ENCODE measurements at places on chromosomes 5 and 9.

DNA sequence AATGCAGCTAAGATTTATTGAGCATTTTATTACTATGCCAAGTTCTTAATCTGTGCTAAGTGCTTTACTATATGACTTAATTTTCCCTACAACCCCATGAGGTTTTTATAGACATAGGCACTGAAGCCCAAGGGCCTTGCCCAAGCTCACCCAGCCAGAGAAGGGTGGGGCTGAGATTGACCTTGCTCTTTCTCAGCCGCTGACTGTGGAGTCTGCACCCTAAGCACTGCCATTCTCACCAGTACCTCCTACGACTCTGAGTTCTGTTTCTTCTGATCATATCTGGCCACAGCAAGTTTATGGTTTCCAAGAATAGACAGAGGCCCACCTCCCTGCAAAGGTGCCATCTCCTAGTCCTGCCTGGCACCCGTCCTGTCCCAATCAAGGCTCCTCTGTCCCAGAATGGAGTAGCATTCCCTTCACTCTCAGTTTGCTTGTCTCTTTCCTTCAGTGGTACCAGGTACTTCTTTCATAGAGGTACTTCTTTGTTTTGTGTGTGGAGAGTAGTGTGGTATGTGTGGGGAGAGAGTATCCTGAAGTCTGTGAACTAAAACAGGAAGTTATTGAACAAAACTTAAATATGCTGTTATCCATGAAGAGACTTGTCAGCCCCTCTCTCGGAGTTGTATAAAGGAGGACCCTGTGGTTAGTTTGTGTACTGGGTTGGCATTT is 42.6 kb downstream of the CSF1R start:
- DNase-seq = peak; percentile 65

DNA sequence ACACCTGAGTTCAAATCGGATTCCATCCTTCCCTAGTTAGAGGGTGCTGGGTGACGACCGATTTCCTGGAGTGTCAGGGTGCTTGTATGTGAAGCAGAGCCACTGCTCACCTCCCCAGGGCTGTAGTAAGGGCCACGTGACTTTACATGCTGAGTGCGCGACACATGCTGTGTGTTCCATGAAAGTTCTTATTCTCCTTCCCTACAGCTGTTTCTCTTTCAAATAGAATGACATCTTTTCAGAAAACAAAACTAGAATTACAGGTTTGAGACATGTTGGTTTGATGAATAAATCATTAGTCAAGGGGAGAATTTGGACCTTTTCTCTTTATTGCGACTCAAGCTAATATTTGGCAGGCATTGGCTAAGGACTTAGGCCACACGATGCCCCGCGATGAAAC is 113.1 kb downstream of the JMY start:
- no peak for DNase-seq

DNA sequence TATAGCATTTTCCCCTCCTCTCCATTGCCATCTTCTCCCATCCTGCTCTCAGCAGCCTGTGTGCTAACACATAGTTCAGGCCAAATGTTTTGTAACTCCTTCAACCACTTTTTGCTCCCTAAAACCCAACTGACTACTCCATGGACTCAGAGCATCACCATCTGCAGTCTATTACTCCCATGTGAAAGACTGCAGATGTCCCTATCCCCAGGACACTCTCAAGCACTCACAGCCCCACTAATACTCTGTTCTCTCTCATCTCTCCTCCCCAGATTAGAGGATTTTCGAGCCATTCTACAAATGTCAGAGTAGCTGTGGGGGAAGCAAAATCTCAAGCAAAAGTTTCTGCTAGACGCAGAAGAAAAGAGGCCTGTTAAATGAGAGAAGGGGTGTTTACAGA is 99.3 kb downstream of the ITGA1 start:
- no peak for DNase-seq

- DNase-seq = peak; percentile 78
These were observed 273.4 kb downstream of the SLIT3 start for GRCh38 chr5:169027501-169028061.

- no peak for DNase-seq
These were observed 221.6 kb upstream of the SLC30A5 start for GRCh38 chr5:68872088-68872839.

GRCh38 chr5:52830650-52831049 is 42.9 kb downstream of the ITGA1 start:
- DNase-seq = no peak

GRCh38 chr5:11497651-11498050 is 406.6 kb downstream of the CTNND2 start:
- no peak for DNase-seq

- DNase-seq = no peak
These were observed 64.1 kb upstream of the RAD23B start for GRCh38 chr9:107218829-107219485.

DNA sequence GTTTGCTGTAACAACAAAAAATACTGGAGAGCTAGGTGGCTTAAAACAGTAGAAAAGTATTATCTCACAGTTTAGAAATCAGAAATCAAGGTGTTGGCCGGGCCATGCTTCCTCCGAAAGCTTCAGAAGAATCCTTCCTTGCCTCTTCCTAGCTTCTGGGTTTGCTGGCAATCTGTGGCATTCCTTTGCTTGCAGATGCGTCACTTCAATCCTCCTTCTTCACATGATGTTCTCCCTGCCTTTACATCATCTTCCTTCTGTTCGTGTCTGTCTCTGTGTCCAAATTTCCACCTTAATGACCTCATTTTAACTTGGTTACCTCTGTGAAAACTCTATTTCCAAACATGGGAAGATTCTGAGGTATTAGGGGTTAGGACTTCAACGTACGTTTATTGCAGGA is 90.4 kb upstream of the CHD1 start:
- no peak for DNase-seq

- peak; percentile 44 for DNase-seq
These were observed 1.1 kb upstream of the UBAP2 start for GRCh38 chr9:34049630-34050384.
